ENCODE measurements at places on chromosomes 4 and X.

- no peak for DNase-seq
Measured at GRCh38 chr4:139234253-139234652, 45.8 kb downstream of the MGARP start.

DNA sequence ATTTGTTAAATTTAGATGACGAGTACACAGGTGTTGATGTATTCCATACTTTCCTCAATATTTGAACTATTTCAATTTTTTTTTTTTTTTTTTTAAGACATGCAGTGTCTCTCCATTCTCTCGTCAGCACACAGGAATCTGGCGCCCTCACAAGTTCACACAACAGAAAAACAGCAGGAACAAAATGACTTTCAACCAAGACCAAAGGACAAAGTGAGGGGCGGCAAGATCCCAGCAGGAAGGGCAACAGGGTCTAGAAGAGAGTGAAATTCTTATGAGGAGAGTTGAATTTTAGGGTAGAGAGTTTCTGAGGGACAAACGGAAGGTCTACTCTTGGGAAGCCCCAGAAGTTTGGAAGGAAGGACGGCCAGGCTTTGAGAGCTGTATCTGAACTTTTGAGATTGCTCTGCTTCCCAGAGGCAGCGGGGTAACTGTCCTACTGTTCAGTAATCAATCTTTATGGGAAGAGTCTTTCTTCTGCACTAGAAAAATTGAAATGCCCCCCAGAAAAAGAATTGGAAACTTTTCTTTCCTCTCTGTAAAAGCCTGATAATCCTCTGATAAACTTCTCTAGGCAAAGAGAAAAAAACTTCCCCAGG, 760.2 kb downstream of the RAB28 start:
- no peak for DNase-seq

DNA sequence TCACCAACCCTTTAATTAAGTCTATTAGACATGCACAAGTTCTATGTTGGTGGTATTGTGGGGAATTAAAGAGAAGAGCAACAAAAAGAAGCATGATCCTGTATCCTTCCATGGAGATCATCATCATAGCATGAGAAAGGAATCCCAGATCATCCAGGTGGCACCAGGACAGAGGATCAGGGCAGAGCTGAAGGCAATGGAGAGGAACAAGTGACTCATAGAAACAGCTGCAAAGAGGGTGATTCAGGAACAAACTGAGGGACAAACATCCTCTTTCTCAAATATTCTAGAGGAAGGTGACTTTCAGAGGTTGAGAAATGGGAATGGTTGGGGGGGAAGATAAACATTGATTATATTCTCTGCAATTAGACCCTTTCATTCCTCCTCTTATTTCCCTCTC, 105.5 kb upstream of the OTUD4 start:
- no peak for DNase-seq

DNA sequence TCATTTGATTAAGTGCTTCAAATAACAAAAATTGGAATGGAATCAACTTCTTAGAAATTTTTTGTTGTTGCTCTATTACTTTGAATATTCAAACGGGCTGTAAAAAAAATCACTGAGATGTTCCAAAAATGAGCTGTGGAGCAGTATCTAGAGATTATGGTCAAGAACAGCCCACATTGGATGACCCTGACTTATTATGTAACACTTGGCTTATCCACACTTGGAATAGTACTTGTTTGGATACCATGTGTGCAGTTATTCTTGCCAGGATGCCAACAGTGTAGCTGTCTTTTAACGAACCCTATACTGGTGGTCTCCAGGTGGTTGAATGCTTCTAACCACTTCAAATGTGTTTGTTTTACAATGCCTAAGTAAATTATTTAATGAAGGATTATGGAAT, 64.9 kb upstream of the CAMK2D start:
- no peak for DNase-seq
